WTC11 (cell line): ENCODE measurements at places on chromosomes 5 and 9. TPM values are rescaled to one million over a fixed set of nuclear protein-coding genes. Genes with fewer than 3 reads are reported as not detected.

The FAM81B gene
- 0.39 TPM in 1 of 3 replicates, not detected in the others for total RNA-seq

The LTC4S gene
- 2.6 to 4.5 TPM (median 3.0 TPM) in 3 replicates for total RNA-seq

The ZBTB34 gene
- 15.9 to 18.4 TPM (median 16.9 TPM) in 3 replicates for total RNA-seq

The GRM6 gene
- total RNA-seq, result 0.05 to 0.33 TPM in 2 of 3 replicates, not detected in the other

The ALDH7A1 gene
- 176 to 178 TPM (median 177 TPM) in 3 replicates for total RNA-seq

The PPP3R2 gene
- total RNA-seq, result not detected in 3 replicates
